Thoracic aorta (tissue), 2 donors: ENCODE measurements at places on chromosomes 4 and X.
A peak's percentile ranks its signal among the peaks of the same experiment; 100 is the strongest.

DNA sequence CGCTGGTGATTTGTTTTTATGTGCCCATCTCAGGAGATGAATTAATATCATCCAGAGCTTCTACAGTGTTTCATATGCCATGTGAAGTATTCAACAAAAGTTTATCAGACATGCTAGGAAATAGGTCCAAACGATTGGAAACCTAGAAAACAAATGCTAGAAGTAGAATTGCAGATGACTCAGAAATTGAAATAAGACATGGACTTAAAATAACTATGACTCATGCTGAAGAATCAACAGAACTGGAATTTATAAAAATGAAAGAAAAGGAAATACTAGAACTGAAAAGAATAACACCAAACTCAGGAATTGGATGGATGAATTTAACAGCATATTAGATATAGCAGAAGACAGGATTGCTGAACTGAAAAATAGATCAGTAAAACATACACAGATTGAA is 172.7 kb upstream of the GIMD1 start:
- DNase-seq: no peak

DNA sequence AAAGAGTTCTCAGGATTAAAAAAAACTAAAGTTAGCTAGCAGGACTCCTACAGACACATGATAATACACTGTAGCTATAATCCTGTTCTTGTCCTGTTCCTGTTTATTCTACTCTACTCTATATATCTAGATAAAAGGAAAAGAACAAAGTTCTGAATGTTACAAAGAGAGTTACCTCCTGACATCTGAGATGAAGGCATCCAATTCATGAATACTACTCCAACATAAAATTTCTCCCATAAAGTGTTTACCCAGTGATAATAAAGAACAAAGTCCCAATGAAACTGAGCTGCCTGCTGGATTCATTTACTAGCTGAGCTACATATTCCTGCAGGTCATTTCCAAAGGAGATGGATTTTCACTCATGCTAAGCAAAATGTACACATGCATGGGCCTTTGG is 27.1 kb downstream of the SEPSECS start:
- DNase-seq: no peak

DNA sequence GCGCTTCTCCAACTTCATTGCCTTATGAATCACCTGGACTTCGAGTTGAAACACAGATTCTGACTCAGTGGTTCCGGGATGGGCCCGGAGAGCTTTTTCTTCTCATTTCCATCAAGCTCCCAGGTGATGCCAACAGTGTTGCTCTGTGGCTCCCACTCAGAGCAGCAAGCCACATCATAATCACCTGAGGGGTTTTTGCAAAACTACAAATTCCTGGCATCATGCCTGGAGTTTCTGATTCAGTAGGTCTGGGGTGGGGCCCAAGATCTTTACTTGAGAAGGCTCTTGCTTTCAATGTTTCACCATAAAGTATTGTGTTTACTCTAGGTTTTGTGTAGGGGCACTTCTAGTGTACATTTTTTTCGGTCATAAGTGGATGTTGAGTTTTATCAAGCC is 7.0 kb downstream of the MTM1 start:
- DNase-seq: no peak

DNA sequence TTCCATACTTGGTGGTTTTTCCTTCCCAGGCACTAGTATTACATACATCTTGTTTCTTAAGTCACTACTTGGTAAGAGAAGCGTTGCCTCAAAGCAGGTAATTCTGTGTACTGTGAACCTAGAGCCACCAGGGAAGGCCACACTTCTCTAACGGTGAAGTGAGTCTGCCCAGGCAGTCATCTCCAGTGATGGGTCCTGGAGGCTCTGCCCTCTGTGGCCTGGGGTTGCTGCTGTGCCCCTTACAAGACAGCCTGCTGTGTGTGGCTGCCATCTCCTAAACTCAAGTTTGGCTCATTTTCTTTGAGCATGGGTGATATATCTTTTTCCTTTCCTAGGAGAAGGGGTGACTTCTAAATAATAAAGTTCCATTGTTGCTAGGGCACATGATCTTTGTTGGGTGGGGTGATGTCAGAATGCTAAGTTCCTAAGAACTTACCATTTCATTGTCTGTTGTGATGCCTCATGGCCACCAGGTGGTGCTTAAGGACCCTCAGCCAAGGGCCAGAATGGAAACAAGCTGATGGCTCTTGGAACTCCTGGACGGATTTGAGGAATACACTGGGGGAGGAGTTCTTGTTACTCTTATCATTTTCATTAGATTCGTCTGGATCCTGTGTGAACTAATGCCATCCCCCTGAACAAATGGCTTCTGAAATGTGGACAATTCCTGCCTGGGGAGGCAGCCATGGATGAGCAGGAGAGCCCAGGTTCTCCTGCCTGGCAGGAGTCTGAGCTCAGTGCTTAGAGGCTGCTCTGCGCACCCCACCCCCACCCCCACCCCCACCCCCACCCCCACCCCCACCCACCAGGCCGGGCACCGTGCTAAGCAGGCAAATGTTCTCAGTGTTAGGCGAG is 41.1 kb upstream of the WDR1 start:
- DNase-seq: no peak

- DNase-seq: no peak
These were observed 1011.5 kb downstream of the PCDH19 start for GRCh38 chrX:99398545-99398944.

GRCh38 chr4:8391071-8391470 is 49.5 kb downstream of the ACOX3 start:
- DNase-seq: no peak

GRCh38 chr4:10639664-10640063 is 44.9 kb downstream of the CLNK start:
- no peak for DNase-seq

DNA sequence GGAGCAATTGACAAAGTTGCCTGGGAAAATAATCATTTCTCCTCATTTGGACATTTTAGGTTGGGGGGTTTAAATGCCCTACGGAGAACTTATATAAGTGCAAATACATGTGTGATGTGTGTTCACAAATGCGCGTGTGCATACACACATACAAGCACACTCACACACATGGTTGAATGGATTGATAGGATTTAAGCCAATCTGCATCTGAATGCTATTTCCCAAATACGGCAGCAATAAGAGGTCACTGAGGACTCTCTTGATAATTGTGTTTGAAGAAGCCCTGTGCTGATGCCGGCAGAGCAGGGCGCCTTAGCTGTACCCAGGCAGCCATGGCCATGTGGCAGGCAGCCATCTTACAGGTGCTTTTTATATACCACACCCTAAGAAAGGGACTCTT is 165.3 kb upstream of the LEF1 start:
- no peak for DNase-seq

GRCh38 chrX:138127314-138127713 is 561.4 kb downstream of the ZIC3 start:
- no peak for DNase-seq

DNA sequence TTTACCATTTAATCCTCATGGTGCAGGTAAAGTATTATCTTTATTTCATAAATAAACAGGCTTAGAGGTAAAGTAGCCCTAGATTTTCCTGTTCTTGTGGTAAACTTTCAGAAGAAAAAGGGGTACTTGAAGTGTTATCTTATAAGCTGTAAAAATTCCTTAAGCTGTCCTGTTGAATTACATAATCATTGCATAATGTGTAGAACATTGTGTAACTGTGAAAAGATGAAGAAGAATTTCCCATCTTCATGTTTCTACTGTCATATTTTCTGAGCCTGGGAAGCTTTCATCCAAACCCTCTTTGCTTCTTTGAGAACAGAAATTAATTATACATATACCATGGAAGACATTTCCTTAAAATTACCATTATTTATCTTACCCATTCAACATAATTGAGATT is 90.5 kb downstream of the ELOVL6 start:
- DNase-seq: no peak

GRCh38 chrX:13702111-13702789 is 13.3 kb downstream of the RAB9A start:
- DNase-seq: no peak

DNA sequence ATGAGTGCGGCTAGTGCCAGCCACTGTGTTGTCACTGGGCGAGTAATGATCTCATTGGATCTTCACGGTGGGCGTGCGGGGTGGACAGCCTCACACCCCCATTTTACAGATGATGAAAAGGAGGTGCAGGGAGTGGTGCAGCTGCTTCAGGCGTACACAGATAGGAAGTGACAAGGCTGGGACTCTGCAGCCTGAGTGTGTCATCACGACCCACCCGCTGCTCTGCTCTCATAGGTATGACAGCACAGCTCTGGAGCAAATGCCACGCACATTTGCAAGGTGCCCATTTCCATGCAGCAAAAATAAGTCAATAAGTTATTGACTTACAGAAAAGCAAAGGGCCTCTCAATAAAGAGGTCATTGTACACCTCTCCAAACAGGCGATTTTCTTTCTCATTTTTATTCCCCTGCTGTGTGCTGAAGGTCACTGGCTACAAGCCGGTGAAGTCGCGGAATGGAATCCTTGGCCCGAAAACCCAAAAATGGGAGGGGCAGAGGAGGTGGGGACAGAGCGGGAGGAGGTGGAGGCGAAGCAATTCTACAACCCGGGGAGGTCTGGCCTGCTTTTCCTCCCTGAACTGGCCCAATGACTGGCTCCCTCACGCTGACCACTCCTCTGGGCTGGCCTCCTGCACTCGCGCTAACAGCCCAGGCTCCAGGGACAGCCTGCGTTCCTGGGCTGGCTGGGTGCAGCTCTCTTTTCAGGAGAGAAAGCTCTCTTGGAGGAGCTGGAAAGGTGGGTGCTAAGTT is at the start of gene SOD3:
Gene SOD3 (plus strand): TSS at position 658 of the 750 bp plus-strand sequence. CDS start 3,949 bp downstream, outside the sequence.
- peak; percentile 73 for DNase-seq

GRCh38 chr4:22385611-22386011 is 130.3 kb downstream of the ADGRA3 start:
- DNase-seq: no peak

DNA sequence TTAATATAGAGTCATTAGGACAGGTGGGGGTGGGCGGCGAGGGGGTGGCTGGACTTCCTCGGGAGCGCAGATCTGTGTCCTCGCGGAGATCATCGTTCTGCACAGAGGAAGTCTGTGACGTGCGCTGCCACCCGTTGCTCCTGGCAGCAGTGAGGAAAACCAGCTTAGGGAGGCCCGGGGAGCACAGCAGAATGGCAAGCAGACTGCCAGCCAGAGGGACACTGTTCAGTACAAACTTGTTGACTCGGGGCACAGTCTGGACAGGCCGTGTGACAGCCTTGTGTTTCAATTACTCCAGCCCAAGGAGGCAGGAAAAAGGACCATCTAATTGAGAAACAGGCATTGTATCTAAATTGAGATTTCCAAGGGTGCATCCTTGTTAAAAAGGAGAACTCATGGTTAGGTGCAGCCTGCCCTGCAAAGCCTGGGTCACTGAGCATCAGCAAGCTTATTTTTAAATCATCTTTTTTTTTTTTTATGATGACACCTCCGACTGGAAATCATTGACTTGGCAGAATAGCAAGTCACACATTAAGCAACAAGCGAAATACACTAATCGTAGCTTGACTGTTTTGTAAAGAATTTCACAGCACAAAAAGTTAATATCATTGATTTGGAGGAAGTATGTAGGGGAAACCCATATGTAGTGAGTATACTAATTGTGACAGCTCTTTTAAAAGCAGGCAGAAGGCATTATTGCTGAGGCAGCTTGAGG is 512.0 kb upstream of the FAT1 start:
- no peak for DNase-seq

DNA sequence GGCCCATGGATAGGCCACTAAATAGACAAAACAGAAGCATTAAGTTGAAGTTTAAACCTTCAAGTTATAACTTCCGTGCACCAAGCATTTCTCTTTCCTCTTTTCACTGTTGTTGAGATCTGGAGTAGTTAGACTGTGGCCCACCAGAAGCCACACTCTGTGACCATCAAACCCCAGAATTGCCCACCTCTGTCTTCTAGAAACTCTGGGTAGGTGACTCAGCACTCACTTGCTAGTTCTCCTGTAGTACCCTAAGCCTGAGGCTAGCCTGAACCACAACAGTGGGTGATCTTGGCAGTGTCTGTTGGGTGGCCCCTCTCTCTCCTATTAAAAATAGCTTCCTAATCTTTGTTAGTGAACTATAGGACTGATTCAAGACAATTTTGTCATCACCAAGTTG is 24.6 kb upstream of the CD40LG start:
- no peak for DNase-seq

- no peak for DNase-seq
These were observed 98.1 kb upstream of the EGFL6 start for GRCh38 chrX:13471269-13471668.

DNA sequence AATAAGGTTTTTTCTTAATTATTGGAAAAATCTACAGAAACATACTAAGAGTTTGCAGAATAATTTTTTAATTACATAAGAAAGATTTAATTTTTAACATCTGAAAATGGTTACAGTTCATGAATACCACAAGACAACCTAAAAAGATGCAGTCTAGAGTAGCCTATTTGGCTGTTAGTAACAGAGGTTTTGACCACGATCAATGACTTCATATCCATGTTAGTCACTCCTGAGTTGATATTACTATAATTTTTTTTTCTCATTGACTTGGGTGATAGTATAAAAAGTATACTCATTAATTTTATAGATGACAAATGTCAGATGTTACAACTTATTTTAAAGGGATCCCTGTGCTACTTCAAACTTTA is 272.5 kb downstream of the DCTD start:
- no peak for DNase-seq

- DNase-seq: no peak
These were observed 39.1 kb downstream of the LAMP2 start for GRCh38 chrX:120429776-120430540.

GRCh38 chrX:12137951-12138360 is 317 bp upstream of the FRMPD4 start:
- DNase-seq: no peak

- DNase-seq: peak; percentile 3
These were observed 441.9 kb downstream of the INPP4B start for GRCh38 chr4:142404191-142404611.

DNA sequence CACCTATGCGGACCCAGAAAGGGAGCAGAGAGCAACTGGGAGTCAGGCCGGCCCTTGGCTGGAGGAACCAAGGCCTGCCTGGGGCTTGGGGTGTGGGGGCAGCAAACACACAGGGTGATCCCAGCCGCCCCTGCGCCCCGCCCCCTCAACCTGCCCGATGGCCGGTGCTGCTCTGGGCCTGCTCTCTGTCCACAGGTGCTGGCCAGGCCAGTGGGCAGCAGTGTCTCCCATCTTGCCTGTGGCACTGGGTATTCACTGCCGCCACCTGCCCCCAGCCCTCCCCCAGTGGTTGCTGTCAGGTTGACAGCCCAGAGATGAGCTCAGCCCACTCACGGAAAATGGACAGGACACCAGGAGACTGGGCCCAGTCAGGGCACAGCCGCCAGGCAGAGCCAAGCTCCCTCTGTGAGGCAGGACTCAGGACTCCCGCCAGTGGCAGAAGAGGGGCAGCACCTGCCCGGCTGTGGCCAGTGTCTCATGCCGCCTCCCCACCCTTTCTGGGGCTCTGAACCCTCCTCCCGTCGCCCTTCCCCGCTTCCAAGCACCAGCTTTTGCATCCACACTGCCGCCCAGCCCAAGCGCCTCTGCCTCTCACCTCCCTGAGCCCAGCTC is 4.7 kb downstream of the NKX1-1 start:
- DNase-seq: no peak
